ENCODE measurements at places on chromosomes 12 and 14.

DNA sequence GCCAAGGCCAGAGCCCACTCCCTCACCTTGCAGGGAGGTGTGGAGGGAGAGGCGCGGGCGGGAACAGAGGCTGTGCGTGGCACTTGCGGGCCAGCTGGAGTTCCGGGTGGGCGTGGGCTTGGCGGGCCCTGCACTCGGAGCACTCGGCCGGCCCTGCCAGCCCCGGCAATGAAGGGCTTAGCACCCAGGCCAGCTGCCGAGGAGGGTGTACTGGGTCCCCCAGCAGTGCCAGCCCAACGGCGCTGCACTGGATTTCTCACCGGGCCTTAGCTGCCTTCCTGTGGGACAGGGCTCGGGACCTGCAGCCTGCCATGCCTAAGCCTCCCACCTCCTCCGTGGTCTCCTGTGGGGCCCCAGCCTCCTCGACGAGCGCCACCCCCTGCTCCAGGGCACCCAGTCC, 107.5 kb downstream of the FAR2 start:
- no peak for DNase-seq

- DNase-seq, result no peak
Measured at GRCh38 chr12:89247541-89247942, 104.8 kb downstream of the DUSP6 start.

GRCh38 chr12:107558816-107559382, 126.7 kb upstream of the PWP1 start:
- DNase-seq, result no peak

GRCh38 chr14:96135285-96135684, 69.4 kb upstream of the BDKRB2 start:
- DNase-seq, result no peak

GRCh38 chr14:34379816-34380470, 82.1 kb downstream of the SPTSSA start:
- no peak for DNase-seq

GRCh38 chr12:92503971-92504593, 198.7 kb upstream of the PLEKHG7 start:
- no peak for DNase-seq

GRCh38 chr14:99402285-99402648, 78.4 kb downstream of the SETD3 start:
- DNase-seq, result no peak

DNA sequence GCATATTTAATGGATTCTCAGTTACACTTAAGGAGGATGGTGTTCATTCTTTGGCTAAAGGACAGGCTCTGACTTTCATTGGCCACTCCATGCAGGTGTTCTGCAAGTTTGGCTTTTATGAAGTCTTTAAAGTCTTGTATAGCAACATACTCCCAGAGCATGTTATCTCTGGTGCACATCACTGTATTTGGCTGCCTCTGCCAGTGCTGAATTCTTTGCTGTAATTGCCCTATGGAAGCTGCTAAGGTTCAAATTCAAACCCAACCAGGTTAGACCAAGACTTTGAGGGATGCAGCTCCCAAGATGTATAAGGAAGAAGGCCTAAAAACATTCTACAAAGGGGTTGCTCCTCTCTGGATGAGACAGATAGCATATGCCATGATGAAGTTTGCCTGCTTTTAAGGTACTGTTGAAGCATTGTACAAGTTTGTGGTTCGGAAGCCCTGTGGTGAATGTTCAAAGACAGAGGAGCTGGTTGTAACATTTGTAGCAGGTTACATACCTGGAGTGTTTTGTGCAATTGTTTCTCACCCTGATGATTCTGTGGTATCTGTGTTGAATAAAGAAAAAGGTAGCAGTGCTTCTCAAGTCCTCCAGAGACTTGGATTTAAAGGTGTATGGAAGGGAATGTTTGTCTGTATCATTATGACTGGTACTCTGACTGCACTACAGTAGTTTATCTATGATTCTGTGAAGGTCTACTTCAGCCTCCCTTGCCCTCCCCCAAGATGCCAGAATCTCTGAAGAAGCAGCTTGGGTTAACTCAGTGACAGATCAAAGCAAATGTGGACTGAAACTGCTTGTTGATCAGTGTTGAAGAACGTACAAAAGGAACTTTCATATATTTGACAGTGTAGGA, 19.4 kb downstream of the TMEM116 start:
- no peak for DNase-seq

- DNase-seq, result no peak
Measured at GRCh38 chr12:3303410-3304136, 187.4 kb upstream of the PRMT8 start.

- DNase-seq, result no peak
Measured at GRCh38 chr12:14403293-14403692, 37.8 kb downstream of the ATF7IP start.

GRCh38 chr12:76859611-76860010, 19.2 kb downstream of the CSRP2 start:
- DNase-seq, result no peak

DNA sequence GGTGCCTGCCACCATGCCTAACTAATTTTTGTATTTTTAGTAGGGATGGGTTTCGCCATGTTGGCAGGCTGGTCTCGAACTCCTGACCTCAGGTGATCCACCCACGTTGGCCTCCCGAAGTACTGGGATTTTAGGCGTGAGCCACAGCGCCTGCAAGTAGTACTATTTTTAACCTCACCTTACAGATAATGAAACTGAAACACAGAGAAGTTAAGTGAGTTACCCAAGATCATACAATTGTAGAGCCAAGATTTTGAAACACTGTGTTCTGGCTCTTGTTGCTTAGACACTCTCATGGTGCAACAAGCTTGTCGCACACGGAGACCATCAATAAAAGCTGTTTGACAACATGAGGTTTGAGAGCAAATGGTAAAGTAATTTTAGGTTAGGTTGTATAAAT, 159.1 kb upstream of the LMNTD1 start:
- DNase-seq, result no peak

GRCh38 chr14:98298481-98299244, 973.3 kb downstream of the BCL11B start:
- DNase-seq, result no peak

- no peak for DNase-seq
Measured at GRCh38 chr12:122635471-122635870, 67.7 kb downstream of the HCAR2 start.

DNA sequence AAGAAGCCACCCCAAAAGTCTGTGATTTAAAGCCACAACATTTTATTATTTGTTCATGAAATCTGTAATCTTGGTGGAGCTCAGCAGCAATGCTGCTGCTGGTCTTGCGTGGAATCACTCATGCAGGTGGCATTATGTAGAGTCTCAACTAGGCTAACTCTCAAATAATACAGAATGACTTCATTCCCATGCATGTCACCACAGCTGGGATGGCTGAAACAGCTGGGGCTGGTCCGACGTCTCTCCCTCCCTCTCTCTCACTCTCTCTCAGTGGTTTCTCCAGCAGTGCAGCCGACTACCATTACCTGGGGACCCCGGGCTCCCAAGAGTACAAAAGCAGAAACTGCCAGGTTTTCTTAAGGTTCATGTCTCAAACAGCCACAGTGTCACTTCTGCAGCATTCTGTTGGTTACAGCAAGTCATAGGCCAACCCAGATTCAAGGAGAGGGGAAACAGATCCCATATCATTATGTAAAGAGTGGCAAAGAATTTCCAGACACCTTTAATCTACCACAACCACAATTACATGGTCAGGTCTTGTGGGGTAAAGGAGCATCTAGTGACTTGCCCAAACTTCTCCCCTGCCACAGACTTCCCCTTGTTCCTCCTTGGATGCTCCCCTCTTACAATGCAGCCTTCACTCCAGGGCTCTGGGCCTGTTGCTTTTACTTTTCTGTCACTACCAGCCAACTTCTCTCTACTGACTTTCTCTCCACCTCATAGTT, 192.0 kb upstream of the HMGA2 start:
- DNase-seq, result no peak

- no peak for DNase-seq
Measured at GRCh38 chr12:87612996-87613395, 416.2 kb downstream of the C12orf50 start.

DNA sequence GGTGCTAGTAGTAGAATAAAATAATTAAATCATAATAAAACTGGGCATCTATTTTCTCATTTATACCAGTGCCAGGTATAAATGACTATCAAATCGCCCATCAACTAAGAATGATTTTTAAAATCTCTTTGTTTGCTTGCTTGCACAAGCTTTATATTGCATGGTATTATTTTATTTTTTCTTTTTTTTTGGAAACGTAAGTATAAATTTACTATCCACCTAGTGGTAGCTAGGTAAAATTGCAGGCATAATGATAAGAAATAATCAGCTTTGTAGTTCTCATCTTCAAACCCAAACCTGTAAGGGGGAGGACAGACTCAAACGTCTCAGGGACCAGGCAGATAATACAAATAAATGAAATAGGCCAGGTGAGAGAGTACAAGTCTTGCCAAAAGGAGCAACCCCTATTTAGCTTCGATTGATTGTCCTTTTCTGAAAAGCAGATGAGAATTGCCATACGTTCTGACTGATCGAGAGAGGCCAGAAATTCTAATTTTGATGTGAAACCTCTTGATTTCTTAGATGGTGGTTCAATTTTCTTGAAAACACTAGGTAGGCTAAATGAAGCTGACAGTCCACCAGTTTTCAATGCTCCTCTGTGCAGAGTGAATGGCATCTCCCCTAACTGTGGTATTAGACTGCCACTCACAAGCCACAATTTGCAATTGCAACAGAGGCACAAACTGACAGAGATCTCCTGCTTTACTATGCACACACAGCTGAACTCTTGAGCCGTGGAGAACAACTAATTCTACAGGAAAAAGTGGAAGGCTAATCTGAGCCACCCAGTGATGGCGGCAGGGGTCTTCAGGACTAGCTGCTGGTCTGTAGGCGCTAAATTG, 189.3 kb downstream of the DACT1 start:
- DNase-seq, result no peak
